ENCODE measurements at places on chromosomes 7 and 10. TPM values are rescaled to one million over a fixed set of nuclear protein-coding genes. Genes with fewer than 3 reads are reported as not detected.

DNA sequence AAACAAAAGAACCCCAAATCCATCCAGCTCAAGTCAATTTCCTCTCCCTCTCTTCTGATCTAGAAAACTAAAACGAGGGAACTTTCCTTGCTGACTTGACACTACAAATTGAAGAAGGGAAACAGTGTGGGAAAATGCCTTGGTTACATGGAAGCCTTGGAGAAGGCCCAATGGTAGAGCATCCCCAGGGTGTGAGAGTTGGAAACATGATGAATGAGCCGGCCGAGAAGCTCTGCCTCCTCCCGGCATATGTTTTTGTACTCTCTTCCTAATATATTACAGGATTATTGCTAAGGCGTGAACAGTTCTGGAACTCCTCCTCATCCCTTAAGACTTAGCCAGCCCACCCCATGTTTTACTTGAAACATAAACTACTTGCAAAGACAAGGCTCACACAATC, 618.2 kb upstream of the MGMT start:
- DNase-seq, result no peak

DNA sequence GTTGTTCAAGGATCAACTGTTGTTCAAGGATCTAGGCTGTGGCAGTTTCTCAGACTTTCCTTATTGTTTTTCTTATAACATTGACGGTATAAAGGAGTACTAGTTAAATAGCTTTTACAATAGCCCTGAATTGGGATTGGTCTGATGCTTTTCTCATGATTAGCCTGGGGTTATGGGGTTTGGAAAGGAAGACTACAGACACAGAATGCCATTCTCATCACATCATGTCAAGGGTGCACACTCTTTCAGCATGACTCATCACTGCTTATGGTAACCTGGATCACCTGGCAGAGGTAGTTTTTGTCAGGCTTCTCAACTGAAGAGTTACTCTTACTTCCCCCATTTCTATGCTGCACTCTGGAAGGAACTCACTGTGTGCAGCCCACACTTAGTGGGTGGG, 194.2 kb upstream of the NPSR1 start:
- DNase-seq, result no peak

IL2RA gene
- 3.8 TPM for total RNA-seq

FMC1 gene
- total RNA-seq, result 41.8 TPM

All from Right ventricle myocardium inferior (tissue), 1 donor.